Activated gamma-delta T cell treated with Interleukin-2 at 50 U/mL for 16 hours (primary cell): ENCODE measurements at places on chromosomes 16 and 17.

- no peak for DNase-seq
Measured at GRCh38 chr17:13638855-13639458, 37.2 kb upstream of the HS3ST3A1 start.

- DNase-seq, result no peak
Measured at GRCh38 chr17:81550830-81551457, 1.2 kb downstream of the FAAP100 start.

GRCh38 chr17:70258465-70258864 lies 89.1 kb downstream of the KCNJ2 start:
- no peak for DNase-seq

DNA sequence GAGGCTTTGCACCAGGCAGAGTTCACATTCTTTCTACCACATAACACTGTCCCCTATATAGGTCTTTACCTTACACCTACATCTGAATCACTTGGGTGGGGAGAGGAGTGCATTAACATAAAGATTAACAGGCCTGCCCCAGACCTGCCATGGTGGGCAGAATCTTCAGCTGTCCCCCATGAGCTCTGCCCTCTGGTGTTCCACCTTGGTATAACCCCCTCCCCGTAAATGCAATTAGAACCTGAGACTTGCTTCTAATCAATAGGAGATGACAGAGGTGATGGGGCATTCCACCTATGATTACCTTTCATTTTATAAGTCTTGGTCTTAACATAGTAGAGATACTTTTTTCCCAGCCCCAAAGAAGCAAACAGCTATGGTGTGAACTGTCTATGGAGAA lies 20.4 kb upstream of the GRIN2A start:
- no peak for DNase-seq

DNA sequence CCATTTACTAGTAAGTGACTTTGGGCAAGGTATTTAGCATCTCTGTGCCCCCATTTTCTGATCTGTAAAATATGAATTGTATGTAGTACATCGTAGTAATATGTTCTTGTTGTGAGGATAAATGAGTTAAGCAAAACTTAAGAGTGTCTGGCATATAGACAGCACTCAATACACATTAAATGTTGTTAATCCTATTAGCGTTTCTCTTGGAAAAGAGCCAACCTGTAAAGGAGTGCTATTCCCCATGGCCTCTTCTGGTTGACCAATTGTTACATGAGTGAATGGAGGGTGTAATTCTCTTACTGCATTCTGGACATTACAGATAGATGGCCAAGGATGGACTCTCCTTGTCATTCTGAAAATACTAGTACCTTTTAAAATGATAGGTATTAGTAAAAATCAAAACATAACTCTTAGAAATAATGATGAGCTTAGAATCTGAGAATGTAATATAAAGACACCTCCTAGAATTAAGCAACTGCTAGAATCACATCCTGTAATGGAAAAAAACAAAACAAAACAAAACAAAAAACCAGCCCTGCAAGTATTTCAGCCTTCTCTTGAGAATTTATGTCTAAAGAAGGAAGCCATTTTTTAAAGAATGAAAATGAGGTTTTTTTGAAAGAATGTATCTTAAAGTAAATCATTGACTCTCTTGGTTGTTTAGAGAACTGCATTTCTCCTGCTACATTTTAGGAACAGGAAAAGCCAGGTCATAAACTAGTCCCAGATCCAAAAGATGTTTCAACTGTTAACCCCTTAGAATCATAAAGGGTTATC lies 30.5 kb downstream of the IQCK start:
- no peak for DNase-seq

GRCh38 chr17:14950686-14951085 lies 314.4 kb downstream of the PMP22 start:
- DNase-seq, result no peak

GRCh38 chr17:8484465-8484864 lies 48.8 kb downstream of the NDEL1 start:
- DNase-seq, result no peak

- DNase-seq, result no peak
Measured at GRCh38 chr16:75647112-75647491, 363 bp downstream of the KARS1 start.

DNA sequence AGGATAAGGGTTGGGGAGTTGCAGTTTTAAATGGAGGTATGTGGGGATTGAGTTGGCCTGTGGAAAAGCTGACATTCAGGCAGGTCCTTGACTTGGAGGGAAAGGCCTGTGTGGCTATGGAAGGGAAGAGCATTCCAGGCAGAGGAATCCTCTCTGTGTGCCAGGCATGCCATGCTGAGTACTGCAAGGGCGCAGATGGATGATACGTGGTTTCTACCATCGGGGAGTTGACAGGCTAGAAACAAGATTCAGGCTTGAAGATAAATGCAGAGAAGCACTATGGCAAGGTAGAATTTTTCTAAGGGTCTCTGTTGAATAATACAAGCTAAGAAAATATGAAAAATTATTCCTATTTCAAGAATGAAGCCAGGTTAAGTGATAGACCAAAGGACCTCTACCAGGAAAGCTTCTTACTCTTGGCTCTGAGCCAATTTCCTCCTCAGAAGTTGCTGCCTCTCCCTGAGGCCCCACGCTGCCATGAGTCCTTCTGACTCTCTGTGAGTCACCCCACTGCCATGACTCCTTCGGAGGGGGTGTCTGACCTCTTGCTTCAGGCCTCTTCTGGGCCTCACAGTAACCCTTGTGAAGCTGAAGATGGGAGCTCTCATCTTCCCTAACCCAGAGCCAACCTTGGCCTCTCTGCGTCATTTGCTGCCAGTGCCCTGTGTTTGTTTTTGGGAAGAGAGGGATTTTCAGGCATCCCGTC lies 75.8 kb downstream of the WNT3 start:
- no peak for DNase-seq

DNA sequence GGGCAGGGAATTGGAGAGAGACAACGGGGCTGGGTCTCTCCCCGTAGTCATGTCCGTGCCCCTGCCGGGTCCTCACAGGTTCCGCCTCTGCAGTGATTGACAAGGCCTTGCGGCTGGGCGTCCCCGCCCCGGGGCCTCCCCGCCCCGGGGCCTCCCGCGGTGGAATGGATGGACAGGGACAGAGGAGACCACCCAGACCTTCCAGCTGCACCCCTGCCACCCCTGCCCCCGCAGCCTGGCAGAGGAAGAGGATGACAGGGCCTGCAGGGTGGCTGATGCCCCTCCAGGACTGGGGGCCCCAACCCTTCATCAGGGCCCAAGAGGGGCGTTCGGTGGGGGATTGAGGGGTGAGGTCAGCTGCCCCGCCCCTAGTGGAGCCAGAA lies 216.4 kb upstream of the CIBAR2 start:
- DNase-seq, result no peak

DNA sequence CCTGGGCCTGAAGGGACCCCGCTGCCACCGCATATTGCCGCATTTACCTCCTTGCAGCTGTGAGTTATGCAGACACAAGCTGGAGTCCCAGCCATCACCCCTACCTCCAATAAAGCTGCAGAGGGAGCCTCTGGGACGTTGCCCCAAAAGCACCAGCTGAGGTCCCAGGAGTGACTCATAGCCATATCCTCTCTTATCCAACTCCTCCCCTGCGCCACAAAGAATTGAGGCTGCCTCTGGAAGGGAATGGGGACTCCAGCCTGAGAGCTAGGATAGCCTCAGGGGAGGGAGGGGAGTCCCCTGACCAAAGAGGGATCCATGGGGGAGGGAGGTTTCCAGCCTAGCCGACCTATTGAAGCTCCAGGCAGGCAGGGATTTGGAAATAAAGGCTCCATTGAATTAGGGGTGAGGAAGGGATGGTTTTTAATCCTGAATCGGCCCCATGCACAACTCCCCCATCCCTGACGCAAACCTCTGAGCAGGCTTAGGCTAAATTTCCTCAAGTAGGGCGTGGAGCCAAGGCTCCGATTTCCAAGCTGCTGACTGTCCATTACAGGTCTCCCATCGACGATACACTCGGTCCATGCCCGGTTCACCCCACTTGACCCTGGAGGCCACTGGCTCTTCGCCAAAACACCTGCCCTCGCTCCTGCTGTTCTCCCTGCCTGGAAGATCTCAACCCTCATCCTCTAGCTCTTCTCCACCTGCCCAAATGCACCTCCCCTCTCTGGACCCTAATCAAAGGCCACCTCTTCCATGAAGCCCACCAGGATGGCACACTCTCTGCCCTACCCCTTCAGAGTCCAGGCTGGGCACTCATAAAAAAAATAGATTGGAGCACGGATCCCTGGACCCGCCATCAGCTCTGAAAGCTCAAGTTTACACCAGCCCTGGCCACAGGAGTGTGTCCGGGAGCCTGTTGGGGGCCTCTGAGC lies 27.5 kb downstream of the PIMREG start:
- no peak for DNase-seq

DNA sequence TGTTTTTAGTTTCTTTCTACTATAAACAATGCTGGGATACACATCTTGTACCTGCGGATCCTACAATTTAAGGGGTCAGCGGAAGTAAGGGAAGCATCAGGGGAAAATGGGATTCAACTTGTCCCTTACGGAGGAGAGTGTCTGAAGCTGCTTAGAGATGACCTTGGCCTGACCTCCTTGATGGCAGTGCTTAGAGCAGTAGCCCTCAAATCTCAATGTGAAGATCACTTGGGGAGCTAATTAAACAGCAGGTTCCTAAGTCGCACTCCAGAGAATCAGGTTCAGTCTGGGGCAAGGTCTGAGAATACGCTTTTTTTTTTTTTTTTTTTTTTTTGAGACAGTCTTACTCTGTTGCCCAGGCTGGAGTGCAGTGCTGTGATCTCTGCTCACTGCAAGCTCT lies 9.6 kb upstream of the METTL16 start:
- DNase-seq, result no peak

DNA sequence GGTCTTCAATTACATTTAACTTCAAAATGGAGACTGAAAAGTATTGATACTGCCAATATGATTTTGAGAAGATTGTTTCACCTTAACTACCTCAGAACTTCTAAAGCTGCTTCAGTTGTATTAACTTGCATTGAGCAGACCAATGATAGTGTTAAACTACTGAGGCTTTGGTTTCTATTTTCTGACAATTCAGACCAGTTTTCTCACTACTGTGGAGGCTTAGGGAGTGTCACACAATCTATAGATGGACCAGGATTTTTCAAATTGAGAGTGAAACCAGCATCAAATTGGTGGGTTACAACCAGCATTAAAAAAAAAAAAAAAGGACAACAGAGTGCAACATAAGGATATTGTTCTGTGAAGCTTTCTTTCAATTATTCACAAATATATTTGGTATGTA lies 21.2 kb downstream of the COG1 start:
- DNase-seq, result no peak

DNA sequence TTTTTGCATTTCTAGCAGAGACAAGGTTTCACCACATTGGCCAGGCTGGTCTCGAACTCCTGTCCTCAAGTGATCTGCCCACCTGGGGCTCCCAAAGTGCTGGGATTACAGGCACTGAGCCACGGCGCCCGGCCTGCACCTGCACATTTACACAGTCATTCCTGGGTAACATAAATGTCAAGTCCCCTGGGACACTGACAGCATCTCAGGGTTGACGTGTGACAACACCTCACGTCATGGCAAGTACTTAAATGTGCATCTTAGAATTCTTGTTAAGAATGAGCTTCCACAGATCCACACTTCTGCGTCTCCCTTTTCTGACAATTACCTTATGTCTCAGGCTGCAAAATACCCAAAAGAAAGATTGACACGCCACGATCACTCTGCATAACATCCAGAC lies 80.5 kb downstream of the ABR start:
- no peak for DNase-seq
